Stimulated activated CD4-positive, alpha-beta T cell treated with anti-CD3 and anti-CD28 coated beads, Interleukin-1b, Interleukin-23, amount 100 ng/mL, for 1 hour (primary cell): ENCODE measurements at places on chromosomes 6 and 20.

DNA sequence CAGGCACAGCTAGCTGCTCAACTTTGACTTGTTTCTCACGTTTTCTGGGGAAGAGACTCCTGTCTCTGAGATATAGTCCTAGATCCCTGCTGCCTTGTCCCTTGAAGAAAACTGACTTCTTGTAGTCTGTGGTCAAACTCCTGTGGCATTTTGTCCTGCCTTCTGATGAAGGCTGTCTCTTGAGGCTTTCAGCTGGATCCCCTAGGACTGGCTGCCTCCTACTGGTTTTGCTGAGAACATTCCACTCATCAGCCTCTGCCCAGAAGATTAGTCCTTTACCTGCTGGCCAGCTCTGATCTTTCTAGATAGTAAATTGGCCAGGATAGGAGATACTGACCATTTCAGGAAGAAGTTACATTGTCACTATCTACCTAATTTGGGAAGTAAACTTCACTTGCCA lies 71.9 kb upstream of the CNR1 start:
- DNase-seq = no peak

DNA sequence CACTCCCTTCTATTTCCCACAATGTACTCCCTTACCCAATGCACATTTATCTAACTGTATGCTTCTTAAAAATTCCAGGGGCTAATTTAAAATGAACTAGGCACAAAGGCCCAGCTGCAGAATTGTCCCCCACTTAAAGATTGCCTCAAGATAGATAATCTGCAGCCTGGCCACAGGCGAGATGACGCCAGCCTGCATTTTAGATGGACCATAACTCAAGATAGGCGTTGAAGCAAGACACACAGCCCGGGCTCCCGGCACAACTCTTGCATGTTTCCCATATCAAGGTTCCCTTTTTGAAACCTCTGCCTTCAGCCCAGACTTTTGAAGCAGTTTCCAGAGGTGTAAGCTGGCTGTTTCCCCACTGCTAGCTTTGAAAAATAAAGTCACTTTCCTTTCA lies 3.2 kb upstream of the REPS1 start:
- no peak for DNase-seq

DNA sequence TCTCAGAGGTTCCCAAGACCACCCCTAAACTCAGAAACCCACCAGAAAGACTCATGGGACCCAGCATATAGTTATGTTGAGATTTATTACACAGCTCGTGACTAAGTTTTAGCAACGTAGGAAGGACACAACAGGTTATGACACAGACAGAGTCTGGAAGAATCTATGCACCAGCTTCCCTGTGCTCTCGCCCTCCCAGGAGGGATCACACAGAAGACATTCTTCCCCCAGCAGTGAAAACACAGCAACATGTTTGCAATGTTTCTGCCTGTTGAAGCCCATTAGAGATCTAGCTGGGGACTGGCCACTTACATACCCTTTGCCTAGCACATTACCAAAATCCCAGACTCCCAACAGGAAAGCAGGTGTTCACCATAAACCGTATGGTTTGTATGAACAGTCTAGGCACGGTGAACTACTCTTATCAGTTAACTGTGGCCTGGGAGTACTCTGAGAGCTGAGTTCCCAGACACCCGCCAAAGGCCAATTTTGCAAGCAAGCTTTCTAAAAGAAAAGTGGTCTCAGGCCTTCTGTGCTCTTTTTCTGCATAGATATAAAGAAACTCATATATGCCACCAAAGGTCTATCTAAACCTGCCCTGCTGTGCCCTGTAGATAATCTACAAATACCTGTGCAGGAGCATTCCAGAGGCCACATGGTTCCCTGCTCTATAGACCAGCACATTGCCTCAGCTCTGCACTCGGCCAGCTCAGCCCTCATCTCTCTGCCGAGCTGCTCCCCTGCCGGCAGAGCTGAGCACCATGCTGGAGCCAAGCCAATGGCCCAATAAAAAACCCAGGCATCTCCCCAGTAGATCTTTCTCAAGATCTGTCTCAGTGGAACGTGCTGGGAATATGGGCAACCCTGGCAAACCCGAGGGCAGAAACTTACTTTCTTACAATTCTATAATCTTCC lies 69.6 kb upstream of the SMIM28 start:
- no peak for DNase-seq

DNA sequence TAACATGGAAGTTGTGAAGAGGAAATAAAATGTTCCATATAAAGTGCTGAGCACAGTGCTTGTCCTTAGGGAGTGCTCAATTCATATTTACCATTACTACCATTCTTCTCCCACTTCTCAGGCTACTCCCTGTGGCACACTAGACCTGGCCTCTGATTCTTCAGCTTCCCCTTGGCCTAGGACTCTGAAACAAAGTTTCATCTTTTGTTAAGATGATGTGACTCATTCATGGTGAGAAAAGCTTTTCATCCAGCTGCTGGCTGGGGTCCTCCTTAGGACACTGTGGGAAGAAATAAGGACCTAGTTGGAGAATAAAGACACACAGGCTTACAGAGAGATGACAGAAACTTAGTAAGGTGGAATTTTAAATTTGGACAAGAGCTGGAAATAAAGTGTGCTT lies 314.8 kb downstream of the CDC5L start:
- no peak for DNase-seq

DNA sequence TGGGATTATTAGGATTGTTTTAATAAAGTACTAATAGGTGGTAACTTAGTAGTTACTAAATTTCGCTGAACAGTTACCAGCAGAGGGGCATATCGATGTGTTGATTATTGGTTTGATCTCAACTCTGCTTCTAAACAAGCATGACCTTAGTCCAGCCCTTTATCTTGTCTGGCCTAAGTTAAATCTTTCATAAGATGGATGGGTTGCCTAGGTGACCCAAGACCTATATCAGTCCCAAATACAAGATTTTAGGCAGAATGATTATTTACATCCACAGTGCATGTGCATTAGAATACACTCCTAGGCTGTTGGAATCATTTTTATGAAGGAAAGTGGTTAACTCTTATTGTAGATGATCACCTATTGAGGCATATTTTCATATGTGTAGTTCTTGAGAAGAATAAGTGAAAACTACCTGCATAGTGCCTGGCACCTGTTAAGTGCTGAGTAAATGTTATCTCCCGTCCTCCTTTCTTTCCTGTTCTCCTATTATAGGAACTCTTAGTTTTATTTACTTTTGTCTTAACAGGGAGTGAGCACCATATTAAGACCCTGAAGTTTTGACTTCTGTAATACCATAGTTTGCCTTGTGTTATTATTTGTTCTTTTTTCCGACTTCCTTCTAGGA lies 1.1 kb downstream of the HSF2 start:
- DNase-seq = no peak

DNA sequence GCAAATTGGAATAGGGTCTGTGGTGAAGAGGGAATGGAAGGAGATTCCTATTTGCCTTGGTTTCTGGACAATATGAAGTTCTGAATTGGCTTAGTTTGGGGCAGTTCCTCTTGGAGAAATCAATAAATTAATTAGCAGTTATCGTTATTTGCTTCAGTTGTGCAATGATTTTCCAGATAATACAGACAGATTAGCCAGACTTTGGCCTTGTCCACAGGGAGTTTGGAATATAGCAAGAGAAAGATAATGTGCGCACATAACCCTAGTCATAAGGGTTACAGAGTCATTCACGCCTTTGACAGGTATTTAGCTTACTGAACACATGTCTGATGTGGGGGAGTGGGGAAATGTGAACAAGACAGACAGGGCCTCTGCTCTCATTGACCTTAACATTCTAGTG lies 1.3 kb downstream of the ATRN start:
- DNase-seq = no peak

GRCh38 chr6:26525838-26526237 lies 12.3 kb upstream of the HMGN4 start:
- DNase-seq = no peak

- DNase-seq = no peak
These were observed 123.9 kb downstream of the INSM1 start for GRCh38 chr20:20491784-20492264.

DNA sequence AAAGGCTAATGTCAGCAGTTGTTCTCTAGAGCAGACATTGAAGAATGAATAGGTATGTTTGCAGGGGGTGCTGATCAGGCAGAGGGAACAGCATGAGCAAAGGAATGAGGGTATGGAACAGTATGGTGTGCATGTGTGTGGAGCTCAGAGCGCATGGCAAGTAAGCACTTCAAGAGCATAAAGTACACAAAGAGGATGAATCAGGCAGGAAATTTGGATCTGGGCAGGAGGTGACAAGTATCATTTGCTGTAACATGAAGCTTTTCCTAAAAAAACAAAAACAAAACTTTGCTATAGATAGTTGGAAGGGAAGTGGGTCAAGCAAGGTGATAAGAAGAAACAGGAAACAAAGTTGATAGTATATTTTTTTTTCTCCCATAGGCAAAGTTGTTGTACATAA lies 746.8 kb downstream of the HDGFL1 start:
- DNase-seq = no peak

DNA sequence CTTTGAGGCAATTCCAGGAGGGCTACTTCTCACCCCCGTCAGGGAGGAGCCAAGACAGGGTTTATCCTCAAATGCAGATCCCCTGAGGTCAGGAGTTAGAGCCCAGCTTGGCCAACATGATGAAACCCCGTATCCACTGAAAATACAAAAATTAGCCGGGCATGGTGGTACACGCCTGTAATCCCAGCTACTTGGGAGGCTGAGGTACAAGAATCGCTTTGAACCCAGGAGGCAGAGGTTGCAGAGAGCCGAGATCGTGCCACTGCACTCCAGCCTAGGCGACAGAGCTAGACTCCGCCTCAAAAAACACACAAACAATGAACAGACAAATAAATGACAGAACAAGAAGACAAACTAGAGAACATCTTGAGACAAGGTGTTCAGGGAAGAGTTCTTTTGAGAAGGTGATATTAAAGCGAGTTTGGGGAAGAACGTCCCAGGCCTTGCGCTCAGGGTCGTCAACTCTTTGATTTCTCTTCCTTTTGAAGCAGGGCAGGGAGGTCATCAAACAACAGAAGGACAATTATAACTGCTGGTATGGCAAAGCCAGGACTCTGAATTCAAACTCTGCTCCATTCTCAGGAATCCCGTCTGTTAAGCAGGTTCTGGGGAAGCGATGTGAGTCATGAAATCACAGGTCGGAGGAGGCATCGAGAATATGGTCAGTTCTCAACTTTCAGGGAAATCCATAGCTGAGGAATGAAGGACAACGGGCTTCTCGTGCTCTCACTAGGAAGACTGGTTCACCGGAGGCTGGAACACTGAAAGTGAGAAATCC lies 1.4 kb upstream of the RALY start:
- no peak for DNase-seq
